ENCODE measurements at places on chromosomes 2 and 18. TPM values are rescaled to one million over a fixed set of nuclear protein-coding genes. Genes with fewer than 3 reads are reported as not detected.

The FBXO15 gene
- 0.39 TPM for total RNA-seq

The PRKAG3 gene
- not detected for total RNA-seq

The MEP1B gene
- total RNA-seq, result 0.11 TPM

The ARHGAP28 gene
- 3.1 TPM for total RNA-seq

The RBBP8 gene
- total RNA-seq, result 36.1 TPM

The GKN2 gene
- not detected for total RNA-seq

The LYG2 gene
- total RNA-seq, result not detected

The COBLL1 gene
- total RNA-seq, result 56.4 TPM

The REG3A gene
- not detected for total RNA-seq

The SERPINB5 gene
- total RNA-seq, result 24.2 TPM

The SLC11A1 gene
- 0.22 TPM for total RNA-seq

The AGXT gene
- total RNA-seq, result not detected
